ENCODE measurements at places on chromosomes 3 and 15.

- peak; percentile 30 for DNase-seq
Observed at GRCh38 chr3:126134219-126134975, 46.0 kb downstream of the ALDH1L1 start.

- peak; percentile 39 for DNase-seq
Observed at GRCh38 chr15:32657198-32657883, 15.8 kb downstream of the SCG5 start.

DNA sequence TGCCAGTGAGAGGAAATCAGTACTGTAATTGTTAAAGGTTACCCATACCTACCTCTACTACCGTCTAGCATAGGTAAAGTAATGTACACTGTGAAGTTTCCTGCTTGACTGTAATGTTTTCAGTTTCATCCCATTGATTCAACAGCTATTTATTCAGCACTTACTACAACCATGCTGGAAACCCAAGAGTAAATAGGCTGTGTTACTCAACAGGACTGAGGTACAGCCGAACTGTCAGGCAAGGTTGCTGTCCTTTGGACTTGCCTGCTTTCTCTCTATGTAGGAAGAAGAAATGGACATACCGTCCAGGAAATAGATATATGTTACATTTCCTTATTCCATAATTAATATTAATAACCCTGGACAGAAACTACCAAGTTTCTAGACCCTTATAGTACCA is 265.5 kb downstream of the NR2F2 start:
- no peak for DNase-seq

- no peak for DNase-seq
Observed at GRCh38 chr3:18008706-18009368, 266.4 kb upstream of the TBC1D5 start.

- no peak for DNase-seq
Observed at GRCh38 chr3:66195347-66195783, 25.4 kb upstream of the SLC25A26 start.

DNA sequence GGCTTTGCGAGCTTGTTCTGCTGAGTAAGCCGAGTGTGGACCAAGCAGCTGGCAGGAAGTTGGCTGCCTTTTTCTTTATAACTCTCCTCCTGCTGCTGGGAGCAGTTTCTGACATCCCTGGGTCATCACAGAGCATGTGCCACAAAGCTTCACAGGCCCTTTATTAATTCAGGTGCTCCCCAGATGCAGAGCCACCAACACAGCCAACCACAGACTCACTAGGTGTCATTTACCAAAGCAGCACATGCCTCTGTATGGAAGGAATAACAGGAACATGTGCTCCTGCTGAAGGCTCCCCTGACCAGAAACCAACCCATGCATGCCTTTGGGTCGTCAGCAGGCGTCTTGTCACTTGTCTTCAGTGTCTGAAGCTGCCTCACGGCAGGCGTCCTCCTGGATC is 152.5 kb downstream of the ADAMTS17 start:
- DNase-seq: no peak

GRCh38 chr3:169460035-169460434 is 203.5 kb downstream of the MECOM start:
- DNase-seq: no peak

DNA sequence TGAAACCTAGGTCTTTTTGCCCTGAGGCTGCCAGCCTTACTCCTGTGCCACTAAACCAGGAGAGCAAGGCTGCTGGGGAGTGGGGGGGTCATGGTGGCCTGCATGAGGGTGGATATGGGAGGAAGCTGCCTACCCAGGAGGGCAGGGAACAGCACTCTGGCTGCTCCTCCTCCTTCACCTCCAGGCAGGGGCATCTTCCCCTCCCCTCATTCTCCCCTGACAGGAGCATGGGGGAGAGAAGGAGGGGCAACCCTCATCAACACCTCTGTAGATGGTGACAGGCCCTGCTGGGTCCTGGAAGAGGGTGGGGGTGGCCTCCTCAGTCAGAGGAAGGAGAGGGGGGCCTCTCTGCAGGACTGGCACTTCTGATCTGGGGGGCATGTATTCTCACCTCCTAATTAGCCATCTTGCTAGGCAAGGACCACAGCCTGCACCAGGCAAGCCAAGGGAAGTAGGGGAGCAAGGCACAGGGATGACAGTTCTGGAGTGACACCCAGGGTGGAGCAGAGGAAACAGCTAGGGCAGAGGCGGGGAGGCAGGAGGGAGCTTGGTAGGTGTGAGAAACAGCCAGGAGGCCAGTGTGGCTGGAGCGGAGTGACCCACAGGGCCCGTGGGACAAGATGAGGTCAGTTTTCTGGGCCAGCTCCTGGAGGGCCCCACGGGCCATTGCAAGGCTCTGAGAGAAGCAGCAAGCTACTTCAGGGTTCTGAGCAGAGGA is 4.9 kb downstream of the CCDC33 start:
- no peak for DNase-seq

GRCh38 chr15:62208367-62208766 is 43.3 kb upstream of the C2CD4B start:
- no peak for DNase-seq

- DNase-seq: no peak
Observed at GRCh38 chr15:82875411-82876003, 66.1 kb downstream of the WHAMM start.

- no peak for DNase-seq
Observed at GRCh38 chr15:90030376-90030775, 29.3 kb downstream of the ZNF710 start.

DNA sequence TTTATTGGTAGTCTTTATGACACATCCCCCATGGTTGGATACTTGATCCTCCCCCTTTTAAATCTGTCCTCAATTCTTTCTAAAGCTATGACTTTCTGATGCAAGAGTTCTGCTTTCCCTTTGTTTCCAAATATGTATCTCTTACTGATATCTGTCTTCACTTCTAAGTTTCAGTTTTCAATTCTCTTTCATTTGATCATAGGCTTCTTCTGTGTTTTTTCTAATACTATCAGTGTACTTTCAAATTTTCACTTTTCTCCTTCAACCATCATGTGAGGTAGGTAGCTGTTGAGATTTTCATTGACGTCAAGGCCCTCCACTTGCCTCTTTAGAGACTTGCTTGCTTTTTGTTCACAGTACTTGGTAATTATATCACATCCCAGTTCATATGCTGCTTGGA is 436.5 kb downstream of the CNTN4 start:
- no peak for DNase-seq

- DNase-seq: no peak
Observed at GRCh38 chr15:66808181-66808824, 106.3 kb downstream of the SMAD6 start.

DNA sequence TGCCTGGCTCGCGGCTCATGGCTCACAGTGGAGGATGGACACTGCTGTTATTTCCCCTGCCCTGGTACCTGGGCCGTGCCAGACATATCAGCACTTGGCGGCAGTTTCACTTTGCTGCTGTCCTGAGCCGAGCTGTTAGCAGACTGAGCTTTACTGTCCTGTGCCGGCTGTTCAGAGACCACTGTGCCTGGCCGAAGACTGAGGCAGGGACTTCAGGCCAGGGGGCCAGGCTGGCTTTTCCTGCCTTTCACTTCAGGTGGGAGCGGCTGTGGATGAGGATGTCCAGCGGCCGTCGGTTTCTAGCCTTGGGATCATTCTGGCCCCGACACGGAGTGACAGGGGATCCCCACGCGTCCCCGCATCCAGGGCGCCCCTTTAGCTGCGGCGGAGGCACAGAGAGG is 1.1 kb downstream of the ATP10A start:
- peak; percentile 29 for DNase-seq

DNA sequence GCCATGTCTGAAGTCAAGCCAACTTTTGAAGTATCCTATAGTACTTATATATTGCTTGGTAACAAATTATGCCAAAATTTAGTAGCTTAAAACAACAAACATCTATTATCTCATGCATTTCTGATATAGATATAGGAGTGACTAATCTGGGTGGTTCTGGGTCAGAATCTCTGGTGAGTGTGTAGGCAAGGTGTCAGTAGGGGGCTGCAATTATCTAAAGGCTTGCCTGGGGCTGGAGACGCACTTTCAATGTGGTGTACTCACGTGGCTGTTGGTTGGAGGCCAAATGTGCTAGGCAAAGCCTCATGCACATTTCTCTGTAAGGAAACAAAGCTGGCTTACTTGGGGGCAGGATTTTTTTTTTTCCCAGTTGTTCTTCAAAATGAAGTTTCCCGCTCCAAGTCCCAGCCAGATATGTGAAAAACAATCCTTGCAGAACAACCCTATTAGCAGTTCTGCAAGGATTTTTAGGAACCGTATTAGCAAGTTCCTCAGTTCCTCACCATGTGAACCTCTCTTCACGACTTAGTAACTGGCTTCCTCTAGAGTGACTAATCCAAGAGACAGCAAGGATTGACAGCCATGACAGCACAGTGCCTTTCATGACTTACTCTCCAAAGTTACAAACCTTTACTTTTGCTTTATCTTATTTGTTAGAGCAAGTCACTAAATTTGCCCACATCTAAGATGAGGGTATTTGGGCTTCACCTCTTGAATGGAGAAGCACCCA is 25.8 kb downstream of the GREM1 start:
- no peak for DNase-seq

GRCh38 chr3:194282436-194283122 is 68.5 kb downstream of the CPN2 start:
- DNase-seq: no peak

- no peak for DNase-seq
Observed at GRCh38 chr15:25882466-25882865, 19.3 kb upstream of the ATP10A start.

DNA sequence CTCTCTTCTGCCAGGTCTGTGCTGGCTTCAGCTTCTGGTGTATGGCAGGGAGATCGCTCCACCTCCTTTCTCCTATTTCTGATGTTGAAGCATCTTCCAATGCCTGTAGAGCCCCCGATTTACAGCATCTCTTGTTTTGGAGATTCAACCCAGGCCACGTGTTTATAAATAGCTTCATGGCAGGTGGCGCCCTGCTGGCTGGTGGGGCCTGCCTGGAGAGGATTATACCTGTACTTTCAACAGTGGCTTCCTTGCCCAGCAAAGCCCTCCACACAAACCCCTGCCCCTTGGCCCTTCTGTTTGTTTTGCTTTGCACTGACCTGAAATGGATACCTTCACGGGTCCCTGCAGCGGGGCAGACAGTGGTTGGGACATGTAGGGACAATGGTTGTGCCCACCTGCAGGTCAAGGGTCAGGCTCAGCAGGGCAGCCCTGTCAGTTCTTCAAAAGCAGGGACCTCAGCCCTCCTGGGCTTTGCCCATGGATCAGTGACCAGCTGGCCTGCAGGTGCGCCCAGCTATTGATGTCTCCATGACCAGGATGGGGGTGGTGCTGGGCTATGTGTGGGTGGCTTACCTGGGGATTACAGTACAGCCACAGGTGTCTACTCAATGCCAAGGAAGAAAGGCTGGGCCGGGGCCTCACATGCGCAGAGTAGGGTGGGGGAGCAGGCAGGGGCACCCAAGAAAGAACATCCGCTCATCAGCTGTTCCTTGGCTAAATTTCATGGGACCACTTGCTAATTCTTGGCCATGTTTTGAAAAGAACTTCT is 112.7 kb upstream of the PRR23C start:
- DNase-seq: no peak

DNA sequence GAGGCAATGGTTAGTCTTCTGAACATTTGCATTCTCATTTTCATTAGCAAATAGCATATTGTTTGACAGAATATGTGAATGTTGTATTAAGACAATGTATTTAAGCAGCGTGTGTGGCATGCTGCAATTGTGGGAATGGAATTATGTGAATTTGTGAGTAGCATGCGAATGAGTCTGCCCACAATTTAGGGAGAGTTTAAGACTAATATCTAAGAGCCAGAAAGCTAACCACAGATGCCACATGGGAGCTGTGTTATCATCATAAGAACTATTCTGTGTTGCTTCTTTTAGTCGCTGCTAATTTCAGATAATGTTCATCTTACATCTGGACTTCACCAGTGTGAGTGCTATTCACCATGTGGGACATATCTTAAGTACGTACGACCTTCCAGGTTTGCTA is 494.5 kb downstream of the RBMS3 start:
- no peak for DNase-seq

- no peak for DNase-seq
Observed at GRCh38 chr15:28961391-28961790, 75.6 kb downstream of the APBA2 start.

GRCh38 chr15:38482572-38482971 is 28.6 kb downstream of the FAM98B start:
- peak; percentile 14 for DNase-seq

- no peak for DNase-seq
Observed at GRCh38 chr15:42375941-42376340, 16.6 kb downstream of the CAPN3 start.

DNA sequence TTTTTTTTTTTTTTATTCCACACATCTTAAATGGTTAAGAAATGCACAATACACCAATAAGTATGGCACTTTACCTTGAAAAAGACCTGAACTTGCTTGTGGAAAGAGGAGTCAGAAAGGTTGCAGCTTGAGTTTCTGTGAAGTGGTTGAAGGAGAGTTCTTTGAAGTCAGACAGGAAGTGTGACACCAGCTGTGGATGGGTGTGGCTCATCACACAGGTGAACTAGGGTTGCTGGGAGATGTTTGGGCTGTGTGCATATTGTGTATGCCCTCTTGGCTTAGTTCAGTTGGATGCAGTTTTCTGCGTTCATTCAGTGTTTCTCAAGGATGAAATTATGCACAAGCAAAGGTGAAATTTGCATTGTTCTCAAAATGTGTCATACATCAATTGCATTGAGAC is 6.3 kb downstream of the AEN start:
- DNase-seq: peak; percentile 92

- DNase-seq: no peak
Observed at GRCh38 chr15:76787273-76787672, 117.9 kb downstream of the SCAPER start.

GRCh38 chr15:34796847-34797435 is 1.6 kb upstream of the ACTC1 start:
- no peak for DNase-seq

DNA sequence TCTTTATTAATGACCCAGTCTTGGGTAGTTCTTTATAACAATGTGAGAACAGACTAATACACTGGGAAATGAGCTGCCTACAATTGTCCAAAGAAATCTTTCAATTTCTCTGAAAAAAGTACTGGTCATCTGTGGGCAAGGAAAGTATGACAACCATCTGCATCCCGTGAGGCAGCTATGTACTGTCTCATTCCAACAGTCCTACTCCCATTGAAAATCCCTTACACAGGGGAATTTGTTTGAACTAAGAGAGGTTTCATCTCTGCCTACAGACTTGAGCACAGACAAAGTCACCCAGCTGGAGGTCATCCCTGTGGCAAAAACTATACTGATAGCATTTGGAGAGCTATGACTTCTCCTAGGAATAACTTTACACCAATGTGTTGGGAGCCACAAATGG is 27.1 kb downstream of the SHC4 start:
- DNase-seq: no peak

- no peak for DNase-seq
Observed at GRCh38 chr15:92629975-92630626, 25.5 kb downstream of the FAM174B start.

GRCh38 chr3:81788610-81789009 is 27.2 kb upstream of the GBE1 start:
- no peak for DNase-seq

GRCh38 chr3:111720681-111721380 is 125.7 kb upstream of the ZBED2 start:
- no peak for DNase-seq

DNA sequence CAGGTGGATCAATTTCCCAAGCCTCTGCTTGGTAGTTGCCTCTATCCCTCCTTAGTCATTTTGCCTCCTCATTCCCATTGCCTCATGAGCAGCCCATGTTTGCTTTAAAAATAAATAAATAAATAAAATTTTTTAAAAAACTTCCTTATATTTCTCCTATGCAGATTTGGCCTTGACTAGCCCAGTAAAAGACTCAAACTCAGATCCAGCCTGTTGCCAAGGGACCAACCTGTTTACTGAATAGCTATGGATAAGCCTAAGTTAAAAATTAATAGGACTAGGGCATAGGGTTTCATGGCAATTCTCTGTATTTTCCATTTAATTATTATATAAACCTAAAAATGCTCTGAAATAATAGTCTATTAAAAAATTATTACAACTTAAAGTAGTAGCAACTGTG is 384.4 kb downstream of the RSL24D1 start:
- no peak for DNase-seq
